ENCODE measurements at places on chromosomes 12 and 14.
A peak's percentile ranks its signal among the peaks of the same experiment; 100 is the strongest.

GRCh38 chr14:22012452-22012851 lies 338.8 kb upstream of the OR4E1 start:
- no peak for DNase-seq

- no peak for DNase-seq
Observed at GRCh38 chr12:12482959-12483358, 79.7 kb downstream of the DUSP16 start.

- no peak for DNase-seq
Observed at GRCh38 chr12:82746668-82747067, 60.0 kb downstream of the TMTC2 start.

- DNase-seq, result peak; percentile 74
Observed at GRCh38 chr12:47808050-47808449, 11.7 kb downstream of the HDAC7 start.

GRCh38 chr14:89700801-89701200 lies 253.7 kb downstream of the EFCAB11 start:
- no peak for DNase-seq

GRCh38 chr14:80426683-80427082 lies 215.4 kb upstream of the DIO2 start:
- no peak for DNase-seq

DNA sequence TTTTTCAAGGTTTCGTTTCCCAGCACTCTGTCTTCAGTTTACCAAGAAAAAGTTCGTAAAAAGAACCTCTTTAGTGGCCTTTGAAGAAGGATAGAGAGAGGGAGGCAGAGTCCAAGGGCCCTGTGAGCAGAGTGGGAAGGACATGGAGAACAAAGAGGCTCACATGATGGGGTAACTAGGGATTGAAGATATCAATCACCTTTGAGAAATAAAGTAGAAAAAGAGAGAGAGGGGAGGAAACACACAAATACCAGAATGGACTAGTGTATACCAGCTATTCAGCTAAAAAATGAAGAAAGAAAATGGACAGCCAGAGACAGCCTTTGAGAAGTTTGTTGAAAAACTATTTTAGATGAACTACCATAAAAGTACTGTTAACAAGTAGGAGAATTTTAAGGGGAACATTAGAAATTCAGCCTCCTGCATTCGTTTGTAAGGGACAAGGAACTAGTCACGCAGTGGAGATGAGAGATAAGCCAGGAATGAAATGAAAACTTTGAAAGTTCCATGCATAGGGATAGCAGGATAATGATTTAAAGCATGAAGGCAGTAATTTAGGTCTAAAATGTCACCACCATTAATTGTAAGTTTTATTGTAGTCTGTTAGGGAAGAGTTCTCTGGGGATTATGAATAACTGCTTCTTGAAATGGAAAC lies 82.1 kb downstream of the SPTSSA start:
- DNase-seq, result no peak

GRCh38 chr14:98605043-98605442 lies 667.0 kb downstream of the BCL11B start:
- no peak for DNase-seq

DNA sequence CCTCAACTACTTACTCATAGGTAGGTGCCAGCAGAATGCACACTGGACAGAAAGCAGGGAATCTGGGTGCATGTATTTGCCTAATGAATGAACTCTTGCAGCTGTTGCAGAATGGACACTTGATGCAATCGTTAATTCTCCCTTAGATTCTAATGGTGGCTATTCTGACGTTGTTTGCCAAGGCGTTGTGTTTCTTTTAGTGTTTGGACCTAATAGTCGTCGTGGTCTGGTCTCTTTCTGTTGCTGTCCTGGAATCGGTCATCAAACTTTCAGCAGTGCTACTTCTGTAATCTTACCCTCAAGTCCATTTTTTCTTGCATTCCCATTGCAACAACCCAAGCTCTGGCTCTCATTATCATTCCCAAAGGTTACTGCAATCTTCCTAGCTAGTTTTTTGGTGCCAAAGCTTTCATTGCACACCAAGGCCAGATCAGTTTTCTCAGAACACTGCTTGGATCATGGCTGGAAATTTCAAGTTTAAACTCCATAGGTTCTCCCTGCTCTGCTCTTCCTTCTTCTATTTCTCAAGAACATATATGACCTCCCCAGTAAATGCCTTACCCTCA lies 31.3 kb downstream of the BMP4 start:
- no peak for DNase-seq

- no peak for DNase-seq
Observed at GRCh38 chr14:69153873-69154270, 953 bp upstream of the DCAF5 start.

GRCh38 chr12:24617471-24617870 lies 331.4 kb downstream of the BCAT1 start:
- no peak for DNase-seq

GRCh38 chr12:116547955-116548501 lies 11.2 kb upstream of the MAP1LC3B2 start:
- DNase-seq, result no peak

GRCh38 chr12:32893043-32893442 lies 3.5 kb downstream of the PKP2 start:
- no peak for DNase-seq

DNA sequence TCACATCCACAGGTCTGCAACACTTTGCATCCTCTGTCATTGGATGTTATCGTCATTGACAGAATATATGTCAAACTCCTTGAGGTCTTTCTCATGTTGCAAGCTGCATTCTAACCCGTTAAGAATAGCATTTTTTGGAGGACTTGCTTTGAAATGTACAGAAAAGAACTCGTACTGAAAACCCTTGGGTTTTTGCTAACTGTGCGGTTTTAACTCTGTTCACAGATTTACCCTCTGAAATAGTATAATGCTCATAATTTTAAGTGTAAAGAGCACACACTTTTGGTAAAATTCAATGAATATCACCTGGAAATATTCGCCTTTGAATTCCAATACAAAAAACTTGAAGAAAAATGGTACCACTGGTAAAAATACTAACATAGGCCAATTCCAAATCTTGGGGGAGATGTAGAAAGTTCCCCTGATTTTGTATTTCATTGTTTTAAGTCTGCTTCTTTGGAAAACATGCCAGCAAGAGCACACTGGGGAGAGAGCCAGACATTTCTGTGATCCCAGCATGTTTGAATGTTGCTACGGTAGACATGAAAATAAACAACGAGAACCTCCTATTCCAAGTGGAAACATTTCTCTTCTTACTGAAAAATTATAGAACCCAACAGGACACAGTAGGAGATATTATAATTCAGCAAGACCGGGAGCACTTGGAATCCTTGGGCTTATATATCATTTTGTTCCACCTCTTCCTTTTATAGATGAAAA lies 446.0 kb downstream of the AEBP2 start:
- DNase-seq, result no peak

- peak; percentile 74 for DNase-seq
Observed at GRCh38 chr12:92593734-92594402, 108.9 kb upstream of the PLEKHG7 start.

- no peak for DNase-seq
Observed at GRCh38 chr14:74554742-74555362, 57.2 kb downstream of the LTBP2 start.

DNA sequence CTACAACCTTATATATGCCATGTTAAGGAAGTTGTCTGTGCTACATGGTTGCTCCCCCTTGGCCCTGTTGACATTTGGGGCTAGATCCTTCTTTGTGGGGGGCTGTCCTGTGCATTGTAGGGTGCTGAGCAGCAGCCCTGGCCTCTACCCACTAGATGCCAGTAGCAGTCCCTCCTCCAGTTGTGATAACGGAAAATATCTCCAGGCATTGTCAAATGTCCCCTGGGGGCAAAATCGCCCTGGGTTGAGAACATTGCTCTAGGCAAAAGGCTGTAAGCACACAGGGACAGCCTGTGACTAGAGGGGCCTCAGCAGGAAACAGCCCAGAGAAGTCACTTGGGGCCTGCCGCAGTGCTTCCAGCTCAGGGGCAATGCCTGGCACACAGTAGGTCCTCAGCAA lies 1100.3 kb downstream of the BCL11B start:
- no peak for DNase-seq

DNA sequence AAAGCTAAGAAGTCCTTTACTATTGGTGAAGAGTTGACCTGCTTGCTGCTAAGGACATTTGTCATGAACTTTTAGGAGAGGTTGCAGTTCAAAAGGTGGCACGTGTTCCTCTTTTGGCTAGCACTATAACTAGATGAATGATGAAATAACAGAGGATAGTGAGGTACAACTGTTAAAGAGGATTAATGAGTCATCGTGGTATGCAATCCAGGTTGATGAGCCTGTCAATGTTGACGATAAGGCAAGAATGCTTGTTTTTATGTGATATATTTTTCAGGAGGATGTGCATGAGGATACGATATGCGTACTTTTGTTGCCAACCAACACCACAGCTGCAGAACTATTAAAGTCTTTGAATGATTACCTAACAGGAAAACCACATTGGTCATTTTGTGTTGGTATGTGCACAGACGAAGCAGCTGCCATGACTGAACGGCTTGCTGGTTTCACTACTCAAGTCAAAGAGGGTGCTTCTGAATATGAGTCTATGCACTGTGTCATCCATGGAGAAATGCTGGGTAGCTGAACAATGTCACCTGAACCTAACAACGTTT lies 10.6 kb downstream of the CEP128 start:
- DNase-seq, result peak; percentile 36

DNA sequence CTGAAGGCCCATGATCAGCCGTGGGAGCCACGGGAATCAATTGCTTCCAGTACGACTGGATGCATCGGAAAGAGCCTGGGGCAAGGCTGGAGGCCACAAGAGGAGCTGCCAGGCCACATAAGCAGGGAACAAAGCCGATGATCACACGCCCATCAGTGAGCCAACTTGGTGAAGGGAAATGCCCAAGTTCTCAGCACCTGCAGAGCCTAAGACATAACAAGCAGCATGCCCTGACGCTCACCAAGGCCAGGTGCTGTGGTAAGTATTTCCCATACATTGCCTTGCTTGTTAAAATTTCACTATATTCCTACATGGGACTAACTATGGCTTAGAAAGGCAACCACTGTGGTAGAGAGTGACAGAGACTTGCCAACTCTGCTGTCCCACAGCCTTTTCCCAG lies 555.9 kb downstream of the BCL11B start:
- DNase-seq, result no peak

DNA sequence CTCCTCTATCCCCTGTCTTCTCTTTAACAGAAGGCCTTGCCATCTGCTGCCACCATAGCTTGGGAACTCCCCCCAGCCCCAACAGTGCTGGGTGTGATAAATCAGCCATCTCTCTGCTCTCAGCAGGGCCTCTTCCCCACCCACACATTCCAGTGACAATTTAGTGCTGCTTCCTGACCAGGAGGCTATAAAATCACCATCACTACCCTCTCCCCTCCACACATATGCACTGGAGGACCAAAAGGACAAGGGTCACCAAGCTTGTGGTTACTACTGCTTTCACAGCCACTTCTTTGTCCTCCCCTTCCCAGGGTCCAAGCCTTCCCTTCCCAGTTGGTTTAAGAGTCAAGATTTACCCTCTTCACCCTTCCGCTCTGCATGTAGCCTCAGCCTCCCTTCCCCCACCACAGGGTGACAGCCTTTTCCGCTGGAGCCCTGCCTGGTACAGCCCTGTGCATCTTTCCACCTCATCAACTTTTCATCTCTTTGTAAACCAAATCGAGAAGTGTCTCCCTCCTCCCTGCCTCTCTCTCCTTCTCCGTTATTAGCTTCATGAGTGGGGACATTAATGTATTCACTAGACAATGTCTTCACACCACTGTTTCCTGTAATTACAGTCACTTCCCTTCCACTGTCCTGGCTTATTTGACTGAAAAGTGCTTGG lies 9.4 kb downstream of the PSMB5 start:
- no peak for DNase-seq
